ENCODE measurements at places on chromosomes 12 and 14. TPM values are rescaled to one million over a fixed set of nuclear protein-coding genes. Genes with fewer than 3 reads are reported as not detected.

- DNase-seq = no peak
Observed at GRCh38 chr12:19431407-19432308, 7.6 kb upstream of the AEBP2 start.

PZP gene
- 0.59 TPM for total RNA-seq

DNA sequence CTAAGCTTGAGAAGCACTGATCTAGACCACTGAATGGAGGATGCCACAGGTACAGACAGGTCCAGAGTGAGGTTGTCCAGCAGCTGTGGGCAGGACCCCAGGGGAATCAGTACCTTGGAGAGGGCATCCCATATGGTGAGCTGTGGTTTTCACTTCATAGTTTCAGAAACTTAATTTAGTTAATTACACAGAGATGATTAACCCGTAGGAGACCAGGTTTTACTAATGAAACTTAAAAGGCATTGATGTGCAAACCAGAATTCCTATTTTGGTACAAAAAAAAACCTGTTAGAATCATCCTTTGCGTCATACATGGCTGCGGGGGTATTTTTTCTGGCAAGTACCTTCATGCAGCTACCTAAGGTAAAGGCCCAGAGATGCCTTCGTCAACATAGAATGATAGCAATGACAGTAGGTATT lies 159.3 kb downstream of the DACT1 start:
- DNase-seq = no peak

GRCh38 chr14:37697489-37698121 lies 102.2 kb downstream of the TTC6 start:
- DNase-seq = no peak

BEGAIN gene
- 10.0 TPM for total RNA-seq

DNA sequence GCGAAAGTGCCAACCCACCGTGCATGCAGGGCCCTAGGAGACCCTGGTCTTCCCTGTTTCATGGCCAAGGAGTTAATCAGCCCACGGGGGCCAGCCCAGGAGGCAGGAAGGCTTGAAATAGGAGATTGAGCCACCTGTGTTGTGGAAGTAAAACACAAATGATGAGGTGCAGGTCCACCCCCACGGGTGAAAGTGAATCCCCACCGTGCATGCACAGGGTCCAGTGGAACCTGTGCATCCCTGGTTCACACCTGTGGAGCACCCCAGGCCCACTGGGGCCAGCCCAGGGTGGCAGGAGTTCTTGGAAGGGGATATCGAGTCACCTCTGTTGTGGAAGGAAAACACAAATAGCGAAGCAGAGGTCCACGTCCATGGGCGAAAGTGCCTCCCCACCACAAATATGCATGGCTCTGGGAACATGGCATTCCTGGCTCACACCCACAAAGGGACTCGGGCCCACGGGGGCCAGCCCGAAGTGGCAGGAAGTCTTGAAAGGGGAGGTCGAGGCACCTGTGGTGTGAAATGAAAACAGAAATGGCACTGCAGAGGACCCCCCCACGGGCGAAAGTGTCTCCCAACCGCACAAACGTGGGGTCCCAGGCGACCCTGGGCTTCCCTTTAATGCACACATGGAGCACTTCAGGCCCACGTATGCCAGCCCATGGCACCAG lies 381.5 kb downstream of the ALG10 start:
- DNase-seq = no peak

IFNG-AS1 gene
- total RNA-seq = not detected

DNAI7 gene
- total RNA-seq = 0.21 TPM

DNA sequence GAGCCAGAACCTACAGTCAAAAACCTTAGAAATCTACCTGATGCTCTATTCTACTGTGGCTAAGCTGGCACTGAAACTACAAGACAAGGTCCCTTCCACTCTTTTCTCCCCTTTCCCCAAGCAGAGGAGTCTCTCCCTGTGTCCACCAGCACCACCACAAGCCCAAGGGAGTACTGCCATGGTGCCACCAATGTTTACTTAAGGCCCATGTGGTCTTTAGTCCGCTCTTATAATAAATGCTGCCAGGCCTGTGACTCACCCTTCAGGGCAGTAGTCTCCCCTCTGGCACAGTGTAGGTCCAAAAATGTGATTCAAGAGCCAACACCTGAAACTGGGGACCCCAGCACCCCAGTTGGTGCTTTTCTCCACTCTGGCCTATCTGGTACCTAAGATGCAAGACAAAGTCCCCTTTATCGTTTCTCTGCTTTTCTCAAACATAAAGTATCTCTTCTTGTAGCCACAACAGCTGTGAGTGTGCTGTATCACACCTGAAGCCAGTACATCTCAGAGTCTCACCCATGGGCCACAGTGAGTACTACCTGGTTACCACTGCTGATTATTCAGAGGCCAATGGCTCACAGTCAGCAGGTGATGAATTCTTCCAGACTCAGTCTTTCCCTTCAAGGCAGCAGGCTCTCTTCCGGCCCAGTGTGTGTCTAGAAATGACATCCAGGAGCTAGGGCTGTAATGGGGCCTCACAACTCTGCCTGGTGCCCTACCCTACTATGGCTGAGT lies 29.3 kb downstream of the SLC38A2 start:
- no peak for DNase-seq

GRCh38 chr12:26636710-26637328 lies 196.2 kb downstream of the ITPR2 start:
- no peak for DNase-seq

ANG gene
- total RNA-seq = 5.2 TPM

GRCh38 chr14:70827752-70828151 lies 18.4 kb upstream of the MAP3K9 start:
- no peak for DNase-seq

DNA sequence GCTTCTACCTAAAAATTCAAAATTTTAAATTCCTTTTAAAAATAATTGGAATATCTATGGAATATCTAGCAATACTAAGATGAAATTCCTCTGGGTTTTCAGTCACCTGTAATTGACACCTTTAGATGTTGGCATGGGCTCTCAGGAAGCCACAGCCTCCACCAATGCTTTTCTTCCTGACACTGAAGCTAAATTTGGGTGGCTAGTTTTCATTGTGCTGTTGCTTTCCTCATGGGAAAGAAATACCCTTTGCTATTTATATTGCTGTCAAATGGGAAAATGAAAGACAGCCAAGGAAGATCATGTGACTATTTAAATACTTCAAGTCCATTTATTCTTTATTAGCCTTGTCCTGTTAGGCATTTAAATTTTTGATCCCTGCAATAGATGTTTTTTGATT lies 313.0 kb downstream of the NAV3 start:
- DNase-seq = peak; percentile 7

SIX4 gene
- total RNA-seq = 3.9 TPM

GRCh38 chr12:130768120-130768519 lies 52.0 kb upstream of the RIMBP2 start:
- no peak for DNase-seq

CLEC14A gene
- total RNA-seq = not detected

NPFF gene
- not detected for total RNA-seq

DNA sequence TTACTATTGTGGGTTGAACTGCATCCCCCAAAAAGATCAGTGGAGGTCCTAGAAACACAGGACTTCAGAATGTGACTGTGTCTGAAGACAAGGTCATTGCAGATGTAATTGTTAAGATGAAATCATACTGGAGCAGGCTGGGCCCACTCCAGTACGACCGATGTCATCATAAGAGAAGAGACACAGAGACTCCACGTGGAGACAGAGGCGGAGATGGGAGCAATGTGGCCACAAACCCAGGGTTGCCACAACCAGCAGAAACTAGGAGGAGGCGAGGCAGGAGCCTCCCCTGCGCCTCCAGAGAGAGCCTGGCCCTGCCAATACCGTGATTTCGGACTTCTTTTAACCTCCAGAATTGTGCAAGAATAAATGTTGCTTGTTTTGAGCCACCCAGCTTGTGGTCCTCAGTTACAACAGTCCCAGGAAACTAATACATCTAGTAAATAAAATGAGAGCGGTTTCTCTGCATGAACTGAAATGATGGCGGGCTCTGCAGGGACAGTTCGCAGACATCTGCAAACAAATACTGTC lies 25.7 kb upstream of the FZD10 start:
- DNase-seq = no peak

DNA sequence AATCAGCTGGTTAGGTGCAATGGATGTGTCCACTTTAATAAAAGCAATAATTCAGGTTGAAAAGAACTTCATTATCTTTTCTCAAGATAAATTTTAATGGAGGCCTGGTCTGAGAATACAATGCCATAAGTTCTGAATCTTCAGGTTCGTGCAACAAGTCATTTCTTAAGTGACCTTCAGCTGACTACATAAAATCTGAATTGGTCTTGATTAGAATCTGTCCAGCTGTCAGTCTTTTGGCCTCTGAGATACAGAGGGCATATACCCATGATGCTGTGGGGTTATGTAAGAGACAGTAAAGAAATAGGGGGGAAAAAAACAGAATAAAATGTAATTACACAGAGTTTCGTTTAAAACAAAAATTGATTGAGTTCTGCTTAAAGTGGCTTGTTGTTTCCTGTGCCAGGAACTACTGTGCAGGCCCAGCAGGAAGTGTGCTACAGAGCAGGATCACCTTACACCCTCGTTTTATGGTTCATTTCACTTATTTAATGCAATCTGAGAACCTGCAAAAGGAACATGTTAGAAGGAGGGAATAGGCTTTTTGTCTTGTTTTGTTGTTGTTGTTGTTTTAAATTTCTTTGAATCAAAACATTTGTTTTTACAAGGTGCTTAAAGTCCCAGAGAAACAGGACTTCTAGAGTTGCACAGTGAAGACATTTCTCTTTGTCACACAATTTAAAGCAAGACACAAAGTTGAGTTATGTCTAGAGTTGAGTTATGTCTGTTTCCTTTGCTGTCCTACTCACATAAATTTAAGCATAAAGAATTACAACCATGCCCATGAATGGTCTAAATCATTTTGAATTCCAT lies 64.2 kb downstream of the LGR5 start:
- DNase-seq = no peak

DNA sequence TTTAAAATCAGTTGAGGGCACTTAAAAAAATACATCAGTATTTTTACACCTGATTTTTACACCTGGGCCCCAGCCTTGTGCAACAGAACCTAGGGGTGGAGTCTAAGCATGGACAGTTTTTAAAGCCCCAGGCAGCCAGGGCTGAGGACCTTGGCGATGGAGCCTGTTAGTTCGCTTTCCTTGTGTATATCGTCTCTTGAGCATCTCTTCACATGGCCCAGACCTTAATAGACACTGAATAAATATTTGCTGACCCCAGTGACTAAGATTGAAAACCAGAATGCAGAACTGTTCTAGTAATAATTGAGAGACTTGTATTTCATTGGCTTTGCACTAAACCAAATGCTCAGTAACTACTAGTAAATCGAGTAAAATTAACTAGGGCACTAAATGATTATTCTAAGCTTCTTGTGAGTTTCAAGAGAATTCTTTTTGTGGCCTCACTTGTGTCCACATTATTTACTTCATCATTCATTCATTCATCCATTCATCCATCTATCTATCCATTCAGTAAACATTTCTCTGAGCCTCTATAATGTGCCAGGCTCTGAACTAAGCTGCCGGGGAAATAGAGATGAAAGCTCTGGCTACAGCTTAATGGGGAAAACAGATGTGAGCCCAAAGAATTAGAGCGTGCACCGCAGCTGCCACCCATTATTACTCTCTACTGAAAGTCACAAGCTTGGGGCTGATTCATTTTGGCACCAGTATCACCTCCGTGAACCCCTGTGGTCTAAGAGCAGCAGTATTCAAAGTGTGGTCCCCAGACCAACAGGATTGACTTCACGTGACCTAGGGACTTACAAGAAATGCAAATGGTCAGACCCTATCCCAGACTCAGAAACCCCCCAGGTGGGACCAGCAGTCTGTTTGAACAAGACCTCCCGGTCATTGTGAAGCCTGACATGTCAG lies 30.7 kb upstream of the BCL7A start:
- no peak for DNase-seq

DNA sequence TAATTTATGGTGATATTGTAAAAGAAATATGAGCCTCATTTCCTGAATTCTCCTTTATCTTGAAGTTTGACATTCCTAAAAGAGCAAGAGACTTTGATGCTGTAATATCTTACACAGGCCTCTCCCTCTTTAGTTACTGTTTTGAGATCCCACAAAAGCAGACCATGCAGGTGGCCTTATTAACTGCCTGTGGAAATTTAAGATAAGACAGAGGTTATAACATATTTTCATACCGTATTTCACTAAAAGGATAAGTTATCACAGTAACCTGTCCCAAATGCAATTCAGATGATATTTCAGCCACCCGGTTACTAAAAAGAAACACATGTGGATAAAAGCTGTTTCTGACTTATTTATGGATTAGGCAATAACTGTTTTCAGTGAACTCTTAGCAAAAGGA lies 150.1 kb downstream of the NAV3 start:
- DNase-seq = no peak

- no peak for DNase-seq
Observed at GRCh38 chr12:15851045-15851620, 31.1 kb upstream of the STRAP start.

DNA sequence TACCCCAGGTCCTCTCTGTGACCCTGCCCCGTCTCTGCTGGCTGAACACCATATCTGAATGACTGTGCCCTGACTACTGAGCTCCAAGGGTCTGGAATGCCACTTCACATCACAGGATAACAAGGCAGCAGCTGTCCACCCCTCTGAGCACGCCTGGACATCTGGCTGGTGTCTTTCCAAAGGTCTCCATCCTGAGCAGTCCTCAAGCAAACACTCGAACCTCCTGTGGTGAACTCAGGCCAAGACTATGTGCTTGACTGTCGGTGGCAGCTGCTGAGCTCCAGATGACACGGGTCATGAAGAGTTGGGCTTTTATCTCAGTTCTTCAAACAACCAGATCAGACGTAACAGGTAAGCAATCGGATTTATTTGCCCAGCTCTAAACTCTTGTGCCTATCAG lies 117.2 kb upstream of the BCL2L14 start:
- DNase-seq = no peak

All from SK-MEL-5 (cell line).